ENCODE measurements at places on chromosomes 1 and 21.

DNA sequence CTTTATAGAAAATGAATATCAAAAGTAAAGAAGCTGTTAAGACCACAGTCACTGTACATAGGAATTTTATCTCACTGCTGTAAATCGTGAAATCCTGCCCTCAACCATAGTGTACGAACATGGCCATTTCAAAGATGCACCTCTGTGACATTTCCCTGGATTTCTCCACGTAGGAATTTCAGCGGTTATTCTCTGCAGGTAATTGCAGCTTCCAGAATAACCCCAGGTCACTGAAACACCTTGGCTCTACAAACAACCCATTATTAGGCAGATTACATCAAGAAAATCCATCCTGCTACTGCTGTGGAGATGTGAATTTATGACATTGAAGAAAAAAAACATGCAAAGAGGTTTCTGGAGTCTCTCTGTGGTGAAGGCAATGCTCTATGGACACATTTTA, 196.2 kb upstream of the USP25 start:
- DNase-seq = no peak

DNA sequence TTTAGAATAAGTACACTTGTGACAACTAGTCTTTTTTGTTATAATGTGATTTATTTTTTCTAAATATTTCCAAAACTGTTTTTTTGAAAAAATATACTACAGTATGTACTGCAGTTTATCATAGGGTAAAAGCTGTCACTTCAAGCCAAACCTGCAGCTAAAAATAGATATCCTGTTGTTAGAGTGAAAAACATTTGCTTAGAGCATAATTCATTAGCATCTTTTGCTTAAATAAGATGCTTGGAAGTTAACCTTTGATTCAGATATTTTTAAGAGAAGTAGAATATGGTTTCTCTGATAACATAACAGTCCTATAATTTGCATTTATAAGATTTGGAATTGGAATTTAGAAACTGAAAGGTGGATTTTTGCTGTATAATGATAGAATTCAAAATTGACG, 21.5 kb downstream of the PRKACB start:
- no peak for DNase-seq

- peak; percentile 39 for DNase-seq
These were observed 16.1 kb upstream of the GSTM4 start for GRCh38 chr1:109639841-109640184.

DNA sequence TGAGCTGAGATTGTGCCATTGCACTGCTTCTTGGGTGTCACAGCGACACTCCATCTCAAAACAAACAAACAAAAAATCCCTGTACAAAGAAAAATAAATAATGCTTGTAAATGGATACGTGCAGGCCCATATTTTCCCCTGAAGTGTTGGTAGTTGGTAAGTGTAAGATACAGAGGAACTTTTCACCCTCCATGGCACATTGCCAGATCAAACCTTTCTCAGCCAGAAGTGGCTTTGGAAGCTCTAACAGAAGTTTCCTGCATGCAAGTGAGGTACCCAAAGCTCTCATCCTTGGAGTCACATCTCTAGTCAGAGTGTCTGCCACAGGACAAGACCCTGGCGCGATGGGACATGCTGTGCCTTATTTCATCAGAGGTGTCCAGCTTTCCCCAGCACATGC, 7.3 kb downstream of the NDUFV3 start:
- no peak for DNase-seq

DNA sequence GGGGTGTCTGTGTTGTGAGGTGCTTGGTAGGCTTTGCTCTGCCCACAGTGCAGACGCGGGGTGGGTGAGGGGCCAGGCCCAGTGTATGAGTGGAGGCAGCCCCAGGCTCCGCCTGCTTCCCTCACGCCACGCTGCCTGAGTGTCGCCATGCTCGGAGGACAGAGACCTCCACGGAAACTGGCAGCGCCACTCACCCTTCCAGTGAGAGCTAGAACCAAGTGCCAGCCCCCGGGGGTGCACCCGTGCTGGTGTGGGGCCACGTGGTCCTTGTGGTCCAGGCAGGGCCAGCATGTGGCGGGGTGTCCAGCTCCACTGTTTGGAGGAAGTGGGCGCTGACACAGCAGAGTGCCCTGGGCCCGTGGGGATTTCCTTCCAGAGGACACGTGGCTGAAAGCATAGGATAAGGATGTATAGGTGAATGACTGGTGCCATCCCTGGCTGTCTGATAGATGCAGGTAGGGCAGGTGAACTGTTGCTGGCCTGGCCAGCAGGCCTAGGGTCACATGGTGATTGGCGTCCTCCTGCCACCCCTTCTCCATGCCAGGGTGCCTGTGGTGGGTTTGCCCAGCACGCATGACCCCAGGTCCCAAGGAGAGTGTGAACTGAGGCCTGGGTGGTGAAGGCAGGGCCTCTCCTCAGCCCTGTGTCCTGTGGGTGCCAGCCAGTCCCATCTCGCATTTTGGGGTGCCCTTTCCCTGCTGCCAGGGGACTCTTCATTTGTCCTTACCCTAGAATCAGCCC, 3.8 kb downstream of the LRRC3 start:
- no peak for DNase-seq

GRCh38 chr1:80531182-80531581, 1269.6 kb upstream of the ADGRL2 start:
- no peak for DNase-seq

- no peak for DNase-seq
These were observed 38.3 kb downstream of the CAMSAP2 start for GRCh38 chr1:200776949-200777348.

GRCh38 chr1:3727042-3727824, 25.0 kb upstream of the CCDC27 start:
- DNase-seq = no peak

- no peak for DNase-seq
These were observed 5.5 kb upstream of the CD1A start for GRCh38 chr1:158248771-158249170.

GRCh38 chr1:27872059-27872801, at the start of gene THEMIS2:
TSS of gene THEMIS2 (plus strand) at chr1:27872544. CDS start at chr1:27872572, 28 bp downstream.
- DNase-seq = peak; percentile 70

DNA sequence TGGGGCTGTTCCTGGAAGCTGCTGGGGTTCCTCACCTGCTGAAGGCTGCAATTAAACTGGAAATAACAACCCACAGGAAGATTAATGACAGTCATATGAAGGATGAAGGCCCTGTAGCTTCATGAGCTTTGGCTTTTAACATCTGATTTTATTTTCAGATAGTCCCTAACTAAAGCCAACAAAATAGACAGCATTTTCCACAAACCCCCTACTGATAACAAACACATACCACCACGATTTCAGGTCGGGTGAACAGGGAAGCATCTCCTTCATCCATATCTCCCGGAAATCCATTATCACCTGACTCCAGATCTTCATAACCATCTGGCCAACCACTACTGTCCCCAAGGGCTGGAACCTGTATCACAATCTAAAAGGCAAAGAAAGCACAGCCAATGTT, 169.6 kb downstream of the TGFBR3 start:
- no peak for DNase-seq

- no peak for DNase-seq
These were observed 263.5 kb downstream of the SETD4 start for GRCh38 chr21:35796844-35797243.

DNA sequence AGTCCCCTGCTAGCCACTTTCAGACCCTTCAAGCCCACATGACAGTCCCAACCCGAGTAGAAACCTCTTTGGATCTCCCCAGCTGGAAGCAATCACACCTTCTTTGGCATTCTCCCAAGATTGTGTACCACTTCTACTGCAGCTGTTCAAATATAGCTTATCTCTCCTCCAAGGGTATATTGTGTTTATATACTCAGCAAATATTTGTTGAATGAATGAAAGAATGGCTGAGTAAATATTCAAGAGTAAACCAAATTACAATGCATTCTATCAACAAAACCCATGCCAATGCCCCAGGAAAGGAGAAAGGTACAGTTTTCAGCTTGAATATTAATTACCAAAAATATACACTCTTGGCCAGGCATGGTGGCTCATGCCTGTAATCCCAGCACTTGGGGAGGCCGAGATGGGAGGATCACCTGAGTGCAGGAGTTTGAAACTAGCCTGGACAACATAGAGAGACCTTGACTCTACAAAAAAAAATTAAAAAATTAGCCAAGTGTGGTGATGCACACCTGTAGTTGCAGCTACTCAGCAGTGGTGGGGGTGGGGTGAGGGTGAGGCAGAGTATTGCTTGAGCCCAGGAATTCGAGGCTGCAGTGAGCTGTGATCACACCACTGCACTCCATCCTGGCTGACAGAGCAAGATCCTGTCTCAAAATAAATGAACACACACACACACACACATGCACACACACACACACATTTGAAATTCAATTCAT, 68.5 kb downstream of the NIBAN1 start:
- no peak for DNase-seq

All from CD8-positive, alpha-beta memory T cell (primary cell).